COR-L47 (cell line): ENCODE measurements at places on chromosomes 2 and 18.
A peak's percentile ranks its signal among the peaks of the same experiment; 100 is the strongest.

GRCh38 chr2:240926516-240927389 lies 20.6 kb downstream of the CROCC2 start:
- no peak for DNase-seq

GRCh38 chr2:229408962-229409361 lies 137.9 kb upstream of the PID1 start:
- DNase-seq = no peak

DNA sequence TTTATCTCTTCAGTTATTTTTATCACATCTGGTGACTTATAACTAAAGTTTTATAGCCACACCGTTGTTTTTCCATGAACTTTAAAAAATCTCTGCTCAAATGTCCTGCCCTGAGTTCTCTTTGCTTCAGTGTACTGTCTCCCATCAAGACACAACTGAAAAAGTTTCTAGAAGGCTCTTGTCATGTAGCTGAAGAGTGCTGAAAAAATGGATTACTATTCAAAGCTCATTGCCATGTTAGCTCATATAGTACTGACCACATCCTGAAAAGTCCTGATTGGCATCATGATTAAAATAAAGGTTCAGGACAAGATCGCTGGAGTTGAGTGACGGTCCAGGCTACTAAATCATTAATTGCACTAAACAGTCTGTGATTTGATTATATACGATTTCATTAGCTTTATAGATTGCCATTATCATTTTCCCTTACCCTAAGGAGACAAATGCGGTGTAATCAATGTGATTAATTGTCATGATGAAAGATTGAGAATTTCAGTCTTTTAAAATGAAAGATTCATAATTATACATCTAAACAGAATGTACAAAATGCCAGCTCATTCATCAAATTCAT lies 62.2 kb downstream of the MFSD6 start:
- no peak for DNase-seq

GRCh38 chr2:187150670-187151069 lies 297.4 kb downstream of the CALCRL start:
- no peak for DNase-seq

- no peak for DNase-seq
Observed at GRCh38 chr18:28766027-28766426, 589.1 kb upstream of the CDH2 start.

GRCh38 chr2:101205521-101206479 lies 46.9 kb upstream of the CNOT11 start:
- peak; percentile 59 for DNase-seq

DNA sequence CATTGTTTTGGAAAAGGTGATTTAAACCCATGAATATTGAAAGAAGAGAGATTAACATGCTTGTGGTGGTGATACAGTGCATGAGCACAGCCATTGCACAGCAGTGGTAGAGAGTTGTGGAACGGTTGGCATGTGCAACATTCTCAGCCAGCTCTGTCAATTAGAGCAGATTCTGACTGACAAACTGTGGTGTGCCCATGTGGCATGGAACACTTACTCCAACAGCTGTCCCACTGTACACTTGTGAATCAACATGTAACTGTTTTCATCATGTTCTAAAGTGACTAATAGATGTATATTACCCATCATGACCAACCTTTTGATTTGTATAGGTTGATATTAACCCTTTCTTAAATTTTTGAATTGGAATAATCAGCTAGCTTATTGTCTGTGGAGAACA lies 55.6 kb downstream of the PKP4 start:
- DNase-seq = no peak

- no peak for DNase-seq
Observed at GRCh38 chr2:179233083-179233490, 31.5 kb downstream of the SESTD1 start.

DNA sequence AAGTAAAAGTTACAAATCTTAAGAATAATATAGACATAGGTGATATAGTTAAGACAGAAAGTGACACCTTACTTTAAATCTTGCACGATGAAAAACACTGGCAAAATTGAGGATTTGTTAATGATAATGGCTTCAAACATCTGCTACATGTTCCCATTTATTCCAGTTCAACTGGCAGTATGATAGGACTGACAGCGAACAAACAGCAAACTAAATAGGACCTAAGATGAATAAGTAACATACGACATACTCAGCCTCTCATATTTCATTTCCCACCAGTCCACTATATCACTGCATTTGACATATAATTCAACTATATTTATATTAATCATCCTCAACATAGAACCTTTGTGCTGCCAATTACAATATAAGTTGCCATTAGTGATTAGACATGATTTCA lies 36.3 kb downstream of the ACVR1C start:
- DNase-seq = no peak

GRCh38 chr2:174054926-174055325 lies 89.8 kb upstream of the SP3 start:
- DNase-seq = no peak

GRCh38 chr2:1482253-1482675 lies 69.0 kb downstream of the TPO start:
- DNase-seq = no peak
